Esophagus squamous epithelium (tissue), 5 donors: ENCODE measurements at places on chromosomes 7 and 10.

DNA sequence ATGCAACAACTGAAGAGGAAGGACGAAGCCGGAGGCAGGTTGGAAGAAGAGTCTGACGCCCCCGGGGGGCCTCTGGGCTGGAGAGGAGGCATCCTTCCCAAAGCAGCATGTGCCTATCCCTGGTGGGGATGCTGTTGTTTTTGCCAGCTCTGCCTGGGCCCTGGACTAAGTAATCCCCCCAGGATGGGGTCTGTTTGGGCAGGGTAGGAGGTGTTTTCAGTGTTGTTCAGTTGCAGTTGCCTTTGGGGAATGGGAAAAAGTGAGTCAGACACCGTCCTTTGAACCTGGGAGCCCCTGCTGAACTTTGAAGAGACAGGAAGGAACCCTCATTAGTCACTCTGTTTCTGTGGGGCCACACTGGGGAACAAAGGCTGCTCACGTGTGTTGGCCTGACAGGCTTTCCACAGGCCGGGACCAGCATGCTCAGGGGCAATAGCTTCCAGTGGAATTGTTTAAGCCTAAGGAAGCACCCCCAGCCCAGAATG, 35.2 kb upstream of the GDF10 start:
- DNase-seq: no peak

DNA sequence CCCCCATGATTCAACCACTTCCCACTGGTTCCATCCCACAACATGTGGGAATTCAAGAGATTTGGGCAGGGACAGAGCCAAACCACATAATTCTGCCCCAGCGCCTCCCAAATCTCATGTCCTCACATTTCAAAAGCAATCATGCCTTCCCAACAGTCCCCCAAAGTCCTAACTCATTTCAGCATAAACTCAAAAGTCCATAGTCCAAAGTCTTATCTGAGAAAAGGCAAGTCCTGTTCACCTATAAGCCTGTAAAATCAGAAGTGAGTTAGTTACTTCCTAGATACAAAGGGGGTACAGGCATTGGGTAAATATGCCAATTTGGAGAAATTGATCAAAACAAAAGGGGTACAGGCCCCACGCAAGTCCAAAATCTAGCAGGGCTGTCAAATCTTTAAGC, 272.9 kb downstream of the MAGI2 start:
- DNase-seq: no peak

DNA sequence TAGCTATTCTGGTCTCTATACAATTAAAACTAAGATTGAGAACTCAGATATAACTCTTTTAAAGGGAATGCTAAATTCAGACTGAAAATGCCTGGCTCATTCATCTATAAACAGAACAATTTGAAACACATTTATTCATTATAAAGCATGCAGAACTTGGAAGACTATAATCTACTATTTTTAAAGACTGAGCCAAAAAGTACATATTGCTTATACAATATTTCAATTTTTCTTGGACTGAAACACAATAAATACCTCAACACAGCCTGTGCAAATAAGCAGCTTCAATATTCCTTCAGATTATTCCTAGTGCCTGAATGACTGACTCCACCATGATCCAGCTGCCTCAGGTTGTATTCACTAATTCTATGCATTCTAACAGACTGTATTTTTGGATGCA, 15.5 kb upstream of the PHYH start:
- DNase-seq: no peak

DNA sequence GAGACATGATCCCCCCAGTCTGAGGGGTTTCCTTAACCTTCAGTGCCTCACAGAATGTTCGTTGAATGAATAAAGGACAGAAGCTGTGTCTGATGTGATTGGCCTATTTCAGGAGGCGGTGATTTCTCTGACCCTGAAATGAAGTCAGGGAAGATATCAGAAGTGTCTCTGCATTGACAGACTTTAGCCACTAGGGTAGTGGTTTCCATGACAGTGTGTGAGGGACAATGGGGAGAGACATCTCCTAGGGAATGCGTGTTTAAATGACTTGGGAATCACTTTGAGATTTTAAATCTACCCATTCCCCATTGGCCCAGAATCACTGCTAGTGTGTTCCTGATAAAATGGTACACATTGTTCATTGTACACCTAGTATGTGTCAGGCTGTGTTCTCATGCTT, 132.0 kb downstream of the CFAP58 start:
- no peak for DNase-seq

DNA sequence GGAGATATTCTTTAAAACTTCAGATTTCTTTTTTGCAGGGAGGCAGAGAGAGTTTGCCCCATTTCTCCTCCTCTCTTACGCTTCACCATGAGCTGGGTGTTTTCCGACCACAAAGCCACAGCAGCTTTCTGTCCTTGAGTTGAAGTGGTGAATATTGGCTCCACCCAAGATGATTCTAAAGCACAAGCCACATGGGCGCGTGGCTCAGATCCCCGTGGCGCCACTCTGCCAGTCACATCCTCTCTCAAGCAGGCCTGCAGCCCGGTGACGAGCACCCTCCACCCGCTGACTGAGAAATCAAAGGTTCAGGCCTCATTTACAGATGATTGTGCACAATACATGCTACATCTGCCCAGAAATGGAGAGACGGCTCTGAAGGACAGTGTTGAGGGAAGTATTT, 27.6 kb upstream of the RNF32 start:
- no peak for DNase-seq

DNA sequence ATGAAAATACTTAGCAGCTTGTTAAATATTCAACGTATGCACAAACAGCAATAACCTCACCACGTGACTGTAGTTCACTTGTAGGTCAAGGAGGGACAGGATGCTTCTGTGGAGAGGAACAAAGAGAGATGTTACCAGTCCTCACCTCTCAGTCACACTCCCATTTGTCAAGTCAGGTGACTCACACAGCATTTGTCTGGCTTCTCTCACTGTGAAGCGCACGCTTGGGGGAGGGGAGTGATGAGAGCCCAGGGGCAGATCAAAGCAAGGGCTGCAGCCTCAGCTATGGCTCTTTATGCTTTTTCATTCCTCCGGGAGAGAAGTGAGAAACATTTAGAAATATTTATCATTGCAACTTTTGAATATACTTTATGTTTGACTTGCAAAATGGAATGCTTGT, 2.9 kb upstream of the RBM20 start:
- no peak for DNase-seq

DNA sequence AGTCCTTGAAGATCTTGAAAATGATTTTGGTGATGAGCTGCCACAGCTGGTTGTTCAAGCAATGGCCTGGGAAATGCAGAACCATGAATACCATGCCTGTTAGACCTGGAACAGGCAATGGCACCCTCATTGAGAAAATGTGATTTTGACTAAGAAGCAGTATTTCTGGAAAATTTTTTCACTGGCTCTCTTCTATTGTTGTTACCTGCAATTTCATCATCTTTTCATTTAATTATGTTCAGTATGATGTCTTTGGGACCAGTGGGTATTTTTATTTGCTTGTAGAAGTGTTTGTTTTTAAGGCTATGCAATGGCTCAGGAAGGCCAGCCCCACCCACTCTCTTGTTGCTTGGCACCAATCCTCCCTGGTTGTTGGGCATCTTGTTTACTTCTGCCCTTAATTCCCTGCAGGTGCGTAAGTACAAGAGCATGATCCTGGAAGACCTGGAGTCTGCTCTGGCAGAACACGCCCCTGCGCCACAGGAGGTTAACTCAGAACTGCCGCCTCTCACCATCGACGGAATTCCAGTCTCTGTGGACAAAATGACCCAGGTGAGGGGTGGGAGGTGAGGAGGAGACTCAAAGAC, 78.6 kb downstream of the NRF1 start:
- no peak for DNase-seq

DNA sequence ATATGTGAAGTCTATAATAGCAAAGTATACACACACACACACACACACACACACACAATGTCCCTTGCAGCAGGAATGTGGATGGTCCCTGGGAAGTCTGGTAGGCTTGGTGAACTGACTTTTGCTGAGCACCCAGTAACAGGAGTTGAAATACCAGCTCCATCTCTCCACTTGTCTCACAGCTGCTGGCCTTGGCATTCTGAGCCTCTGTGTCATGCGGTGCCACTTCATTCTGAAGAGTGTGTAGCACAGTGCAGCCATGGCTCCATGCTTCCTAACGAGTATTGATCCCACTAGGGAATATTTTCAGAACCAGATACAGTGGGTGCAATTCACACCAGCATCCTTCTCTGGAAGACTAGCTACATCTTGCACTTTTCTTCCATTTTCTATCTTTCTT, 192.4 kb downstream of the ADARB2 start:
- no peak for DNase-seq

- no peak for DNase-seq
Measured at GRCh38 chr7:50470250-50471163, 20.4 kb upstream of the FIGNL1 start.

DNA sequence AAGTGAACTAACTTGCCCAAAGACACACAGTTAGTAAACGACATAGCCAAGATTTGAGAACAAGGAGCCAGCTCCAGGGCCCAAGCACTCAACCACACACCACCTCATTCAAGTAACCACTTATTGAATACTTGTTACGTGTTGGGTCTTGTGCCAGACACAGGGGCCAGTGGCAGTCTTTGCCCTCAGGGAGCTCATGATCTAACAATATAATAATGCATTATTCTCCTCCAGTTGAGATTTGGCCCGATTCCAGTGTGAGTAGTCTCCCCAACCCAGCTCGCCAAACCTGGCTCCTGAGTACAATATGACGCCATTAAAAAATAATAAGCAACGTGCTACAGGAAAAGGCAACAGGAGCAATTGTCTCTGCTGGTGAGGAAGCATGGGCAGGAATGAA, 14.4 kb upstream of the STK17A start:
- DNase-seq: no peak

GRCh38 chr10:5507649-5508131, 8.3 kb upstream of the CALML5 start:
- DNase-seq: no peak

DNA sequence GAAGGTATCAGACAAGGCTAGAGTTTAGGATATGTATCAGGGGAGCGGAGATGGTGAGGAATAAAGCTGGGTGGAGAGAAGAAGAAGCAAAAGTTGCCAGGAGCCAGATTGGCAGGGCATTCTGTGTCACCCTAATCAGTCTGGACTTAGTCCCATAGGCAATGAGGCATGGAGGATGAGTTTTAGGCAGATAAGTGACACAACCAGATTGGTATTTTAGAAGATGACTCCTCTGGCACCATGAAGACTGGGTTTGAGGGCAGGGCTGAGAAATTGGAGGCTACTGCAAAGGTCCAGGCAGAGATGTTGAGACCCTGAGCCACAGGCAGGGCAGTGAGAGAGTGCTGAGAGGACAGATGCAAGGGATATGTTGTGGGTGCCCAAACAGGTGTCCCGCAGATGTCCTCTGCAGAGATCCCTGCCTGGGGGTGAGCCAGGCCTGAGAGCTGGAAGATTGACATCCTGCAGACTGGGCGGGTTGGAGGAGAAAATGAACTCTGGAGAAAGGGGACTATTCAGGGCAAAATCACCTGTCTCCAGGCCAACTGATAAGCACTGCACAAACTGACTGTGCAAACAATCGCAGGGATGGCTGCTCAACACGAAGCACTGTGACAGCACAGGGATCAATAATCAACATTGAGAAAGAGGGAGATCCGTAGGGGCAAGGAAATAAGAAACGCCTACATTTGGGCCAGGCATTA, 11.9 kb upstream of the HABP2 start:
- DNase-seq: no peak

GRCh38 chr10:86693721-86694369, 25.5 kb downstream of the LDB3 start:
- no peak for DNase-seq

- DNase-seq: no peak
Measured at GRCh38 chr10:103181244-103181643, 11.8 kb downstream of the NT5C2 start.

- no peak for DNase-seq
Measured at GRCh38 chr7:45435131-45435530, 139.0 kb upstream of the ADCY1 start.

GRCh38 chr7:14095233-14095950, 105.9 kb upstream of the ETV1 start:
- DNase-seq: no peak

- no peak for DNase-seq
Measured at GRCh38 chr7:907158-907980, 31.0 kb downstream of the GET4 start.

- no peak for DNase-seq
Measured at GRCh38 chr7:30433082-30433481, 45.5 kb downstream of the NOD1 start.

DNA sequence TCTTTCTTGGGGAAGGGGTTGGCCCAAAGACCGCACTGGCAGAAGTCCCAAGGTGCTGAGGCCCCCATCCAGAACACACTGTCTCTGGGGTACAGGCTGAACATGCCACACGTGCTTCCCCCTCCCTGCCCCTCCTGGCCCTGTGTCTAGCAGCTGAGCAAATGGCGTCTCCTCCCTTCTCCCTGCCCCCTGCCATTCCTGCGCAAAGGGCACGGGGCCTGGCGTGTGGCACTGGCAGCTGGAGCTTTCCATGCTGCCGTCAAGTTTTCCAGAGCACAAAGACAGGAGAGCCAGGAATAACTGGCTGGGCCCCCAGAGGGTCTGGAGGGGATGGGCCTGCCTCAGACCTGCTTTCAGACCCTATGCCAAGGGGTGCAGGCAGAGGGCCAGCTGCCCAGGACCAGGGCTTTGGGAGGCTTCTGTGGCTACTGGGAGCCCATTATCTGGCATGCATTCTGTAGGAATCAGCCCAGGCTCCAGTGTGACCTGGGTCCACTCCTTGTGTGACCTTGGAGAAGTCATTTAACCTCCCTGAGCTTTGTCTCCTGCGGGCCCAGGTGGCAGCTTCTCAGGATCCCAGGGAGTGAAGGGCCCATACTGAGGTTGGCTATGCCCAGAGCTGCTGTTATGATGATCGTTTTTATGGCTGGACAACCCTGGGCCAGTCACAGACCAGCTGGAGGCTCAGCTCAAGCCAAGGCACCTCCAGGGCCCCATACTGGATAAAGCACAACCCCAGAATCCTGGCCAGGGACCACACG, 710 bp upstream of the LDB3 start:
- no peak for DNase-seq

- no peak for DNase-seq
Measured at GRCh38 chr7:139914306-139915267, 85.5 kb downstream of the TBXAS1 start.

DNA sequence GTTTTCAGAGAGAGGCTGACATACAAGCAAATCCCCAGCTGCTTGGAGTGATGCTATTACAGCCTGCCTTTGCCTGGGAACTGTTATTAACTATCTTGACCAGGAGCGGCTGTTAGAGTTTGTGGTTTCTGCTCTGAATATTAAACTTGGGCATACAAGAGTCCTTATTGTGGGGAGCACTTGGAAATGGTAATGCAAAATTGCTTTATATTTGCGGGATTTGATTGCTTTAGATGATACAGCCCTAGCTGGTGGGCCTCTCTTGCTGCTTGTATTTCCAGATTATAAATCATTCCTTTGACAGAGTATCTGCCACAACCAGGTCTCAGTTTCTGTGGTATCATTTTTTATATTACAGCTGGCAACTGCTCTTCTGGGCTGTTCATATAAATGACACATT, 101.9 kb upstream of the FAM204A start:
- no peak for DNase-seq
